A549 treated with DMSO at 1 μM for 4 hours (cell line): ENCODE measurements at places on chromosomes 7 and 10. TPM values are rescaled to one million over a fixed set of nuclear protein-coding genes. Genes with fewer than 3 reads are reported as not detected.

PAX4 gene
- not detected in 5 replicates for total RNA-seq

LEP gene
- not detected in 5 replicates for total RNA-seq

DAGLB gene
- 21.1 to 28.4 TPM (median 26.1 TPM) in 5 replicates for total RNA-seq

SYT15 gene
- total RNA-seq = 2.8 to 3.4 TPM (median 3.2 TPM) in 5 replicates

CRYGN gene
- total RNA-seq = not detected in 5 replicates

CCL24 gene
- total RNA-seq = 0.25 to 0.32 TPM in 2 of 5 replicates, not detected in the others

POR gene
- 122 to 169 TPM (median 154 TPM) in 5 replicates for total RNA-seq

NUDT13 gene
- total RNA-seq = 2.0 to 3.3 TPM (median 3.0 TPM) in 5 replicates

LAMB4 gene
- 0.19 to 0.51 TPM (median 0.25 TPM) in 5 replicates for total RNA-seq

CALHM1 gene
- total RNA-seq = not detected in 5 replicates

ATOH7 gene
- 0.19 to 0.44 TPM (median 0.26 TPM) in 5 replicates for total RNA-seq

STEAP1B gene
- total RNA-seq = 0.15 to 0.49 TPM (median 0.30 TPM) in 4 of 5 replicates, not detected in the other

LMTK2 gene
- total RNA-seq = 11.0 to 13.5 TPM (median 12.4 TPM) in 5 replicates

FKBP6 gene
- not detected in 5 replicates for total RNA-seq

INA gene
- total RNA-seq = 19.4 to 32.1 TPM (median 28.1 TPM) in 5 replicates

DDX21 gene
- total RNA-seq = 132 to 173 TPM (median 158 TPM) in 5 replicates

MYPN gene
- total RNA-seq = 2.5 to 4.2 TPM (median 2.8 TPM) in 5 replicates

ADAM8 gene
- 2.7 to 4.8 TPM (median 3.7 TPM) in 5 replicates for total RNA-seq

TMEM176B gene
- total RNA-seq = 0.09 to 0.16 TPM in 2 of 5 replicates, not detected in the others

LBX1 gene
- not detected in 5 replicates for total RNA-seq

HMX2 gene
- total RNA-seq = 0.06 to 0.27 TPM (median 0.15 TPM) in 4 of 5 replicates, not detected in the other

PRR15 gene
- total RNA-seq = 1.4 to 2.0 TPM (median 1.5 TPM) in 5 replicates

TAS2R41 gene
- not detected in 5 replicates for total RNA-seq

SLC26A4 gene
- 0.05 to 0.12 TPM (median 0.06 TPM) in 5 replicates for total RNA-seq

STRIP2 gene
- total RNA-seq = 6.3 to 9.2 TPM (median 7.7 TPM) in 5 replicates

PLOD3 gene
- 68.0 to 84.6 TPM (median 78.5 TPM) in 5 replicates for total RNA-seq

OR2A5 gene
- total RNA-seq = not detected in 5 replicates

WDR86 gene
- total RNA-seq = 0.07 to 0.20 TPM (median 0.13 TPM) in 4 of 5 replicates, not detected in the other

ZNF503 gene
- 9.2 to 14.1 TPM (median 12.5 TPM) in 5 replicates for total RNA-seq

UBTD1 gene
- total RNA-seq = 15.7 to 20.4 TPM (median 17.4 TPM) in 5 replicates

KLF14 gene
- 0.05 TPM in 2 of 5 replicates, not detected in the others for total RNA-seq

GIMAP5 gene
- total RNA-seq = not detected in 5 replicates

SLC26A5 gene
- not detected in 5 replicates for total RNA-seq

VAX1 gene
- 1.3 to 1.9 TPM (median 1.5 TPM) in 5 replicates for total RNA-seq

GJD4 gene
- not detected in 5 replicates for total RNA-seq

VWDE gene
- 0.46 to 0.79 TPM (median 0.63 TPM) in 5 replicates for total RNA-seq

GRM3 gene
- total RNA-seq = not detected in 5 replicates

POU6F2 gene
- total RNA-seq = not detected in 5 replicates

CNPY4 gene
- total RNA-seq = 8.6 to 13.2 TPM (median 11.4 TPM) in 5 replicates

SCIN gene
- 0.36 to 0.70 TPM (median 0.45 TPM) in 5 replicates for total RNA-seq

PTPN20 gene
- total RNA-seq = 4.1 to 4.9 TPM (median 4.7 TPM) in 5 replicates

WEE2 gene
- not detected in 5 replicates for total RNA-seq

JCAD gene
- 8.8 to 9.8 TPM (median 9.1 TPM) in 5 replicates for total RNA-seq

SRRM3 gene
- total RNA-seq = 5.9 to 8.0 TPM (median 6.7 TPM) in 5 replicates

CXCL12 gene
- total RNA-seq = 0.08 to 0.21 TPM (median 0.18 TPM) in 4 of 5 replicates, not detected in the other
